ENCODE measurements at places on chromosomes 7 and 10.

- DNase-seq = no peak
Observed at GRCh38 chr7:90560730-90561129, 35.4 kb upstream of the CDK14 start.

DNA sequence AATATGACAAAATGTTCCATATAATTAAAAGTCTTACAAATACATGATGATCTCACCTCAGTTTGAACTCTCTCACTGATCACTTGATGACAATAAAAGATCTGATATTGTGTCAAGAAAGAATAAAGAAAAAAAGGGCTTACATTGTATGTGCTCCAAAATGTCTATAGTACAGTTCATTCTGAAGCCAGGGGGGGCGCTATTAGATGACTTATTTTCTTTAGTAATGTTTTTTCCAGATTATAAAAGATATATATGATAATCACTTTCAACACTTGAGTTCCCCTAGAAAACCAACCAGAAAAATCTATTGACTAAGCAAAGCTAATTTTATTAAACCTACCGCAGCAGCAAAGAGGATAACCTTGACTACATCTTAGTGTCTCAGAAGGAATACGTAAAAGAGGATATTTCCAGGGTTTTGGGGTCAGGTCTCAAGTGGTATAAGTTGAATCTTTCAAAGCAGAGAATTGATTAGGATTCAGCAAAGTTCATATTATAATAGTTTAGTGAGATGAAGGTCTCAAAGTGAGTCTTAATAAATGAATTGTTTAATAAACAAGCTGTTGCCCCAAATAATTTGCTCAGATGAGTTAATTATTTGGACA, 55.8 kb downstream of the PTN start:
- DNase-seq = no peak

DNA sequence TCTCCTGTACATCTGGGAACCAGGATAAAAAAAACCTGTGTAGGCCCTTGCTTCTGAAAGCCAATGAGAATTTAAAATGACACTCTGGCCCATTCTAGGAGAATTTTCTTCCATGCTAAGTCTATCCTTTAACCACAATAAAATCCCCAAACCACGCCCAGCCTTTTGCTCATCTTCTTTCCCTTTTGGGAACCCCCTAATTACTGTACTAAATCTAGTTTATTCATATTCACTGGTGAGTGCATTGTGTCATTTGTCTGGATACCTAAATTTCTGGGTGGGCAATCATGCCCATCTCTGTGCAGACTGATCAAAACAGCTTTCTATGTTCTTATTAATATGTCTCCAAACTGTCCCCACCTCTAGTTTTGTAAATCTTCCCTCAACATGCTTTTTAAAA, 11.7 kb upstream of the CDK14 start:
- DNase-seq = no peak

DNA sequence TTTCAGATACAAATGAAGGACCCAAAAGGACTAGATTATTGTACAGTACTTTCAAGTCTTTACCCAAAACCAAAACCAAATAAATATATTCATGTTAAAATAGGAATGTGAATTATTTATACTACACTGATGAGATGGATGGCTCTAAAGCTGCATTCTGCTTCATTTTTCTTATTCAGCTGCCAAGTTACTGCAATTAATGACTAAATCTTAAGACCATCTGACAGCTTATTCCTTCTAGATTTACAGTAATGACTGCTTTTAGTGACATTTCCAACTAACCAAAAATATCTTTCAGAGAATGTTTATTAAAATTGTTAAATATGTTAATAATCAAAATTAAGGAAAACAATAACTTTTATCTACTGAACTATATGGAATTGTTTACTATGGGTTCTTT, 20.9 kb downstream of the ENKUR start:
- no peak for DNase-seq

DNA sequence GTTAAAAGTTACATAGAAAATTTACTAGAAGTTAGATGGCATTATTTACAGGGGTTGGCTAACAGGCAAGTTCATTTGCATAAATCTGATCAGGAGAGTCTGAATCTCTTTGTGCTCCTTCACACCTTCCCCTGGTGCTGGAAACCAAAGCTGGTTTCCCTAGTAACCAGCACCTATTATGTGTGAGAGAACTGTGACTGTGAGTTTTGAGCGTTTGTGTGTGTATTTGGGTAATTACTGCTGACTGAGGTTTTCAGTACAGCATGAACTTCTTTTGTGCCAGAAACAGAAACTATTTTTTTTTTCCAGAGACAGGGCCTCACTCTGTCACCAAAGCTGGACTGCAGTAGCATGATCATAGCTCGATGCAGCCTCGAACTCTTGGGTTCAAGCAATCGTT, 10.3 kb upstream of the IFIT1B start:
- no peak for DNase-seq

DNA sequence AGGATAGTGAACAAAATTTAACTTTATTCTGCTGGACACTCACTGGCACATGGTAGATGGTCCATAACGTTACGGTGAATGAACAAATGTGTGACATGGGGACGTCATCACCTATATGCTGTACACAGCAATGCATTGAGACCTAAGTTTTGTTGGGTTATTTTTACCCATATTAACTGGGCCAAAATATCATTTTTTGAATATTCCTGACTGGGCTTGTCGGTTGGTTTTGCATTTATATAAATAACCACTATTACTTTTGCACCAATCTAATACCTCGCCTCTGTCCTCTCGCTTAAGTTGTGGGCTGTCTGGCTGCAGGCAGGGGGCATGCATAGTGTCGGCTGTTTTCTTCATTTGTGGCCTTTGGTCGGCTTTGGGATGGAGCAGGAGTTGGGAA, 161.7 kb downstream of the USP6NL start:
- DNase-seq = no peak

GRCh38 chr10:56823849-56824248, 462.8 kb upstream of the ZWINT start:
- DNase-seq = no peak

GRCh38 chr7:40584667-40585433, 450.0 kb downstream of the SUGCT start:
- DNase-seq = no peak

- no peak for DNase-seq
Observed at GRCh38 chr7:106618480-106618879, 42.5 kb downstream of the CCDC71L start.

DNA sequence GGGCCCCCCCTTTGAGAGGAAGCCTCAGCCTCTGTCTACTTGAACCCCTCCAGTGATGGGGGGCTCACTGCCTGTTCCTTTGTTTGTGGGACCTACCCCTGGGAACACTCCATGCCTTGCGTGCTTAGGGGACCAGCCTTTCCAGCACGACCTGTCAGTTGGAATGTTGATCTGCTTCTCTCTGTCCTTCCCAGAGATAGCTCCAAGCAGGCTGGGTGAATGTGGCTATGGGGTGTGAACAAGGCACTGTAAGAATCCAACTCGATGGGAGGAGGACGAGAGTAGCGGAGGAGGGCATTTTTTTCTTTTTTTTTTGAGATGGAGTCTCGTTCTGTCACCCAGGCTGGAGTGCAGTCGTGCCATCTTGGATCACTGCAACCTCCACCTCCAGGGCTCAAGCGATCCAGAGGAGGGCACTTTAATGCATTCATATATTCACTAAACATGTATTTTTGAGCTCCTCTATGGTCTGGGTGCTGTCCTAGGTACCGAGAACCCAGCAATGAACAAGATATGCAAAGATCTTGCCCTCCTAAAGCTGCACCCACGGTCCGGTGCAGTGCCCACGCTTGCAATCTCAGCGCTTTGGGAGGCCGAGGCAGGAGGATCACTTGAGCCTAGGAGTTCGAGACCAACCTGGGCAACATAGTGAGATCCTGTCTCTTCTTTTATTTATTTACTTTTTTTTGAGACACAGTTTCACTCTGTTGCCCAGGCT, 8.5 kb downstream of the CLIP2 start:
- no peak for DNase-seq

DNA sequence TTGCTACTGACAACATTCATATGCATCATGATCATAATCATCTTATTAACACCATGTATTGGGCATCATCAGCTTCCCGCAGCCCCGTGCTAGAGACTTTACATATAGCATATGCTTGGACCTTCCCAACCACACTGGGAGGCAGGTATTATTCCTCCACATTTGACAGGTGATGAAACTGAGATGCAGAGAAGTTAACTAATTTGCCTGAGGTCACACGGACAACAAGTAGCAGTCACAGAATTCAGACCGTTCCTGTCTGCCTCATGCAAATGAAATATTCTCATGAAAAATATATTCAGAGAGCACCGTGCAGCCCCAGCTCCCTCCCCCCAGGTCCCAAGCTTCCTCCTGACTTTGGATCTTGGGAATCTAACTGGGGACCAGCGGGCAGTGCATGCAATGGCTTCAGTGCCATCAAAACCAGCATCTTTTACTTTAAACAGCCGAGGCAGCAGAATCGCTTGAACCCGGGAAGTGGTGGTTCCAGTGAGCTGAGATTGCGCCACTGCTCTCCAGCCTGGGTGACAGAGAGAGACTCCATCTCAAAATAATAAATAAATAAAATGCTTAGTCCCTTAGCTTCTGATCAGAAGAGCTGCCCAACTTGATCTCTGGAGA, 112.2 kb upstream of the GPR26 start:
- DNase-seq = no peak

- no peak for DNase-seq
Observed at GRCh38 chr7:46764100-46764936, 817.6 kb downstream of the TNS3 start.

DNA sequence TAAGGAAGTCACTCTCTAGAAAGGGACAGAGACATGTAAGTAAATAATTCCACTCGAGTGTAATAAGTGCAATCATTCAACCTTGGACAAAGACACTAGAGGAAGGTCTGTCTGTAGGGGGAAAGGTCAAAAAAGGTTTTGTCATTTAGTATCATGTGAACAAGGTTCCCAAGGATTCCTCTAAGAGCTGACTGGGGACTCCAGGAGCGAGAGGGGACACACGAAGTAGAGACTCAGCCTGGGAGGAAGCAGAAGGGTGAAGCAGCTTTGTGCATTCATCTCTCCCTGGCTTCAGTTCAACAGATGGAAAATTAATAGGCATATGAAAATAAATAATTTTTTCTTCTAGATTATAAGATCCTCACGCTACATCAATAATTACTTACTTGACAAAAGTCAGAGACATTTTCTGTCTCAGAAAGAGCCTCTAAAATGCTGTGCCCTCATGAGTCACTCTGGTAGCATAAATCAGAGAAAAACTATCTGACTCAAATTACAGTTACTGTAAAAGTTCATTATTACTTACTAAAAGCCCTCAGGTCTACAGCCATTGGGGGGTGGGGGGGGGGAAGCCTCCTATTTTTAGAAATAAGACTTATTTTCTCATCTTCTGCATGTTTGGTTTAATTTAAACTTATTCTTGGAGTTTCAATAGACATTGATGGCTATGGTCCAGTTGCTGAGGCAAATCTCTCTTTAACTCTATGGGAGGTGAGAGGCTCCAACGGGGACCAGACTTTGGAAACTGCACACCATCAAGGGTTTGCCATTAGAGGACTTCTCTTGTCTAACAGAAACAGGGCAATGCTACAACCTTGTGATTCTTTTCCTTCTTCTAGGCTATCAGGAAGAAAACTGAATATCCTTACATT, 275.1 kb upstream of the KLF14 start:
- DNase-seq = no peak

GRCh38 chr10:101290431-101290830, 61.2 kb upstream of the LBX1 start:
- DNase-seq = no peak

GRCh38 chr7:46908770-46909169, 673.1 kb downstream of the TNS3 start:
- DNase-seq = no peak

- no peak for DNase-seq
Observed at GRCh38 chr7:10677211-10677610, 296.5 kb upstream of the PHF14 start.

DNA sequence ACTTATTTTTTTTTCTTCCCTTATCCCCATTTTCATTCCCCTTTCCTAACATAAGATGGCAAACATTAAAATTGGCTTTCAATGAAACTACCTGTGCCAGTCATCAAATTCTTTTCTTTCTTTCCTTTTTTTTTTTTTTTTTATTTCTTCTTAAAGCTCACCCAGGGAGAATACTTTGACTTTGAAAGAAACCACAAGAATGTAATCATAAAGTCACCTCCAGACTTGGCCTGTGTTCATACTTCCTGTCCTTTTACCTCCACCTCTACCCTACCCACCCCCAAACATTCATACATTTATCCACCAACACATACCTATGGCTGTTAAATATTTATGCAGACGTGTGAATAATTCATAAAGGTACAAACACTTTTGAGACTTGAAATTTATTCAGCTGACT, 254.6 kb downstream of the SLC25A13 start:
- DNase-seq = no peak

GRCh38 chr10:75283078-75283670, 47.4 kb upstream of the COMTD1 start:
- no peak for DNase-seq

DNA sequence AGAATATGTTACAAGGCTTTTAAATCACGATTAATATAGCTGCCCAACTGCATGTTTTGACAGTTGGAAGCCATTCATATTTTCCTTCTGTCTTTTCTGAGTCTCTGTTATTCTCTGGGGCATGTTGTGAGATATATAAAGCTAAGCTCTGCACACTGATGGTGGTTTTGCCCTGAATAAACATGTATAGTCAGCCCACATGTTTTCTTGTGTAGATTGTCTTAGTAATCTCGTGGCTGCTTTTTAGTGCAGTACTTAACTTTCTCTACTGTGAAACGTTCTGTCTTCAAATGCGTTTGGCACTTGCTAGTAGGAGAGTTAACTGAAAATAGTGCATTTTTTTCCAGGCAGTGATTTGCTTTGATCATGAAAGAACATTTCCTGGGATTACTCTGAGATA, 268.5 kb downstream of the DNAJB9 start:
- DNase-seq = no peak

- DNase-seq = no peak
Observed at GRCh38 chr7:24545215-24545614, 28.0 kb upstream of the PALS2 start.

GRCh38 chr10:49831352-49832035, 69.4 kb upstream of the OGDHL start:
- DNase-seq = no peak

GRCh38 chr10:49633327-49634068, 19.7 kb downstream of the CHAT start:
- DNase-seq = no peak

GRCh38 chr10:75400771-75401568, 594 bp downstream of the ZNF503 start:
- no peak for DNase-seq

DNA sequence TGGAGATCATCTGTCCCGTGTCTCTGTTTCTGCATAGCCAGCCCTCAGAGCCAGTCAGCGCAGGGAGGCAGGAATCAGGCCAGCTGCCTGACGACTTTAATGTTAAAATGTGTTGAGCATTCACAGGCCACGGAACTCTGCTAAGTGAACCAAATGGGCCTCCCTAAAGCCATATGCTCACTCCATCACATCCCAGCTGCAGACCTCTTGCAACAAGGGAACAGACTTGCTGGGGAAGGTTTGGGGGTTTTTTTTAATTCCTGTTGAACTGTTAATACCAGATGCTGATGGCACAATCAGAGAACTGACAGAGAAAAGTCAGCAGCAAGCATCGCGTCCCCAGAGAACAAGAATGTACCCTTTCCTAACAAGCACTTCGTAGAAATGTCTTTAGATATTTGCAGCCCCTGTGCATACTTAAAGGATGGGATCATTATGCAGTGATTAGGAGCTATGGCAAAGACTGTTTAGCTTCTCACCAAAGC, 900.4 kb upstream of the AUTS2 start:
- no peak for DNase-seq
